ENCODE measurements at places on chromosomes 11 and 22.
A peak's percentile ranks its signal among the peaks of the same experiment; 100 is the strongest.

GRCh38 chr11:43316451-43316850 lies 4.7 kb downstream of the API5 start:
- DNase-seq, result no peak

GRCh38 chr22:45548991-45549761 lies 46.5 kb downstream of the FBLN1 start:
- no peak for DNase-seq

GRCh38 chr22:34847072-34847471 lies 218.9 kb upstream of the ISX start:
- peak; percentile 36 for DNase-seq

DNA sequence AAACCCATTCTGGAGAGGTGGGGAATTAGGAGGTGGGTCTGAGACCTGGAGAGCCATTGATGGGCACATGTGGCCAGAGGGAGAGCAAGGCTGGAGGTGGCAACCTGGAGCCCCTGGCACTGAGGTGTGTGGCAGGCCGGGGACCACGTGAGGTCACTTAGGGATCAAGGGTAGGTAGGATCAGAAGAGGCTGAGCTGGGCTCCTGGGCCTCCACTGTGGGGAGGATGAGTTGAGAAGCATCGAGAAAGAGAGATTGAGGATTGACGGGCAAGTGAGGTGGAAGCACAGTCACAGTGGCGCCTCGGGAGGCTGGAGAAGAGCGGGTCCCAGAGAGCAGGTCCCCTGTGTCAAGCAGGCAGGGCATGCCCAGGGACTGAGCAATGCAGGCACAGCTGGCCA lies 4.1 kb downstream of the GNAZ start:
- DNase-seq, result no peak
